ENCODE measurements at places on chromosomes 5 and 9.

GRCh38 chr5:3317051-3317795 is 278.4 kb upstream of the IRX1 start:
- no peak for DNase-seq

- no peak for DNase-seq
Observed at GRCh38 chr9:121156263-121156731, 45.4 kb downstream of the RAB14 start.

- DNase-seq, result no peak
Observed at GRCh38 chr9:127333221-127334064, 63.5 kb upstream of the SLC2A8 start.

DNA sequence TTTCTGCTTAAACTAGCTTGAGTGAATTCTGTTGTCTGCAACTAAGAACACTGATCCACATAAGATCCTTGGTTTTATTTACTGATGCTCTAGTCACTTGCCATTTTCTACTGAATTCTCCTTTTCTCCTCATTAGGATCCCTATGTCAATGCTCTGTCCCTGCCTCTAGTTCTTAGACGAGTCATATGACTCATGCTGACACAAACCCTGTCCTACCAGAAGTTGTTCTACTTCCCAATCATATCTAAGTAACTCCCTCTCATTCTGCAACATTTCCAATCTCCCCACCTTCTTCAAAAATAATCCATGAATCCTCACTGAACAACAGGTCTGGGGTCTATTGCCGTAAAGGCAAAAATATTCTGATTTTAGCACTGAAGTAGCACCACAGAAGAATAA is 47.1 kb upstream of the DMRT1 start:
- DNase-seq, result no peak

DNA sequence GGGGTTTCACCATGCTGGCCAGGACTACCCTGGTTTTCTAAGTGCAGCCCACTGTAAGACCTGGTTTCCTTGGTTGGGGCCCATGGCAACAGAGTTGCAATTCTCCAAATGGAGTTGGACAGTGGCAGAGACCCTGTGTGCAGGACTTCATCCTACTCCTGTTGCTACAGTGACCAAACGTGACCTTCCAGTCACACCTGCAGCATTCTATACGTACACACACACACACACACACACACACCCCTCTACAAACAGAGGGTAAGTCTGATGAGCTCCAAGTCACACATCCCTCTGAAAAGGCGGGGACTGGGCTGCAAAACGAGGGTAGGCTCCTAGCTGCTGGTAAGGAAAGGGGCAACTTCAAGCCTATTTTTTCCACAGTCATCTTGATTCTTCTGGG is 23.6 kb downstream of the LHFPL2 start:
- no peak for DNase-seq

GRCh38 chr5:102801371-102801770 is 46.3 kb downstream of the PAM start:
- DNase-seq, result no peak

- DNase-seq, result no peak
Observed at GRCh38 chr9:109889456-109889855, 109.5 kb downstream of the PALM2AKAP2 start.

- no peak for DNase-seq
Observed at GRCh38 chr9:23769307-23769935, 56.6 kb downstream of the ELAVL2 start.
